G401 (cell line): ENCODE measurements at places on chromosomes 11 and 22. TPM values are rescaled to one million over a fixed set of nuclear protein-coding genes. Genes with fewer than 3 reads are reported as not detected.

- DNase-seq, result no peak
Observed at GRCh38 chr11:1224491-1225385, 1.9 kb downstream of the MUC5B start.

DNA sequence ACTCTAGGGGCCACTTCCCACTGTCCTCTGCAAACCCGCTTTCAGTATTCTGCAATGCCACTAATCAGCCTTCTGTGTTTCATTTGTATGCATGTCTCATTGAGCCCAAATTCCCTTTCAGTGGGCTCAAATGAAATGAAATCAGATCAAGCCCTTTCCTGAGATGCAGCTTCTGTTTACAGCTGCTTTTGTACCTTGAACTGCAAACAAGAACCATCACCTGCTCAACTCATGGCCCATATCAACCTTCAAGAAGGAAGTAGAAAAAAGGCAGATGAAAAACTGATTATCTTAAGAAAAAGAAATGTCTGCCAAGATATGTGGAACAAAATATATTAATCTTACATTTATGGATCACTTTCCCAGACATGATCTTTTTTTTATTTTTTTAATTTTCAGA, 141.1 kb upstream of the ARHGAP42 start:
- DNase-seq, result no peak

DNA sequence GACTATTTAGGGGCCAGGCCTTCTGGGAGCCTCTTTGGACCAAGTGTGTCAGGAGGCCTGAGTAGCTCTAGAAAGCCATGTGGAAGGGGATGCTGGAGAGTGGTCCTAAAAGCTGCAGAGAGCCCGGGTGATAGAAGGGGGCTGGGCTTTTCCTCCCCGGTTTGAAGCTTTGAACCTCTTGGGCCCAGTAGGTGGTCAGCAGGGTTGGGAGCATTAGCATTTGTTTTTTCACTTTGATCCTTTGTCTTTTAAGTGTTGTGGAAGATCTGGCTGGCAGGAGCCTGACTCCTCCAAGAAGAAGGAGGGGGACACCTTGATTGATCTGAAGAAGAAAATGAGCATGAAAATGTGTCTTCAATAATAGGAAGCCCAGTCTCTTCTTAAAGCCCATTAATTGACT, 596.6 kb downstream of the INSC start:
- no peak for DNase-seq

Gene ASCL2
- not detected in 2 replicates for total RNA-seq

Gene B3GAT1
- not detected in 2 replicates for total RNA-seq
